ENCODE measurements at places on chromosomes 1 and 21.

DNA sequence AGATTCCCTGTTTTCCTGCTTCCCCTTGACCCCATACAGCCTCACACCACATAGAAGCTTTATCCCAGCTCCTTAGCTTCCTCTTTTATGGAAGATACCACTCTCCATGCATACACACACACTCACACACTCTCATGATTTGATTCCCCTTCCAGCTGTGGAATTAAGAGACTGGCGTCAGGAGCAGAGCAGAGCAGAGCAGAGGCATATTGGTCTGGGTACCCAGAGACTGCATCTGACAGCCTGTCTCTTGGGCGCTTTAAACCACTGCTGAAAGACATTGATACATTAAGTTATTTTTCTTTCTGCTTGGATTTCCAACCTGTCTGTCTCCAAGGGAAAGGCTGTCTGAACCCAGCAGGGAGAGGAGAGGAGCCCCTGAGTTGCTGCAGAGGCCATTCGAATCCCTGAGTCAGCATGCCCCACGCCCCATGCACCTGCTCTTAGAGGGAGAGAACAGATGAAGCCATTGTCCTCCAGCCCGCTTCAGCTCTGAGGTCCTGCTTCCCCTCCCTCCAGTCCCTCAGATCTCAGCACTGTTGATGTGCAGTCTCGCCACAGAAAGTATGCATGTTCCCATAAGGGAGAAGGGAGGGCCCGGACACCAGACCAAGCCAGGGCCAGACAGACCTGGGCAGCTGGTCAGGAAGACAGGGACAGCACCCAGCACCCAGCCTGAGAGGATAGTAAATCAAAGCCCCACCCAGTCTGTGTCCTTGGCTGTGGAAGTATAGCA is 66.7 kb upstream of the GJB5 start:
- no peak for DNase-seq

GRCh38 chr1:85459290-85459689 is 5.7 kb downstream of the DDAH1 start:
- no peak for DNase-seq

DNA sequence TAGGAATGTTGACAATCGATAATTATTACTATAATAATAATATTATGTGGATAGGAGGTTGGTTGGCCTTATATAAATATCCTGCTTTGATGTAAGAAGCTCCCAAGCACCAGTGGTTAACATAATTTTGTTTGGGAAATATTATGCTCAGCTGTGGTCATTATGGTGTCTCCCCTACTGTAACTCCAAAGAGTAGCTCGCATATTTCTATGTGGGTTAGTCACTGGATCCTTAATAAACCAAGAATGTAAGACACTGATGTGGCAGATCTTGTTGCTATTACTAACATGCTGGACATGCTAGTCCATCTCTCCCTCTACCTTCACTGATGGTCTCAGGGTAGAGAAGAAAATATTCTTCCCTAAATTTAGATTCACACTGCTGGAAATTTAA is 79.2 kb upstream of the RALGPS2 start:
- DNase-seq = no peak

- DNase-seq = no peak
Observed at GRCh38 chr1:94542088-94542870, 720 bp upstream of the F3 start.

GRCh38 chr1:6037338-6037762 is 8.3 kb upstream of the KCNAB2 start:
- no peak for DNase-seq

DNA sequence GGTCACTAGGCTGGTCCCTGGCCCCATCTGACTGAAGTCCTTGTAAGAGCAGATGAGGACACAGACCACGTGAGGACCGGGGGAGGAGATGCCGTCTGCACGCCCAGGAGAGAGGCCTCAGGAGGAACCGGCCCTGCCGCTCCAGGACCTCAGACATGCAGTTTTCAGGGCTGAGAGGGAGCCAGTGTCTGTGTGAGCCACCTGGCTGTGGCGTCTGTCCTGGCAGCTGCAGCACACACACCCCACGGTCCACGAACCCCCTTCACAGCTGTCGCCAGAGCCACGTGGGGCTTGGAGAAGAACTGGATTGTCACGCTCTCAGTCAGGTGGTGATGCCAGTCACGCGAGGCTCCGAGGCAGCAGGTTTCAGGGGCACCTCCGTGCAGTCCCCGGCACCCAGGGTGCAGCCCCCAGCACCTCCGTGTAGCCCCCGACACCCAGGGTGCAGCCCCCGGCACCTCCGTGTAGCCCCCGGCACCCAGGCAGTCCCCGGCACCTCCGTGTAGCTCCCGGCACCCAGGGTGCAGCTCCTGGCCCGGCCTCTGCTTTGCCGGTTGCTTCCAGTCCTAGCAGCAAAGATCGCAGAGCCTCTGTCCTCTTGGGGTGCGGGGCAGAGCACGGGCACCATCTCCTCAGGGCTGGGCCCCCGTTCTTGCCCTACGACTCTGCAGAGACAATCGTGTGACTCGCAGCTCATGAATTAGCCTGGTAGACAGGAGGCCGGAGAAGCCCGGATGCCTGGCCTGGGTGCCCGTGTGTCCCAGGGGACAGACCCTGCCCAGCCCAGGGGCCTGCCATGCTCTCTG is 19.0 kb upstream of the SUMO3 start:
- DNase-seq = no peak

- no peak for DNase-seq
Observed at GRCh38 chr1:7770669-7770996, 463 bp upstream of the VAMP3 start.

DNA sequence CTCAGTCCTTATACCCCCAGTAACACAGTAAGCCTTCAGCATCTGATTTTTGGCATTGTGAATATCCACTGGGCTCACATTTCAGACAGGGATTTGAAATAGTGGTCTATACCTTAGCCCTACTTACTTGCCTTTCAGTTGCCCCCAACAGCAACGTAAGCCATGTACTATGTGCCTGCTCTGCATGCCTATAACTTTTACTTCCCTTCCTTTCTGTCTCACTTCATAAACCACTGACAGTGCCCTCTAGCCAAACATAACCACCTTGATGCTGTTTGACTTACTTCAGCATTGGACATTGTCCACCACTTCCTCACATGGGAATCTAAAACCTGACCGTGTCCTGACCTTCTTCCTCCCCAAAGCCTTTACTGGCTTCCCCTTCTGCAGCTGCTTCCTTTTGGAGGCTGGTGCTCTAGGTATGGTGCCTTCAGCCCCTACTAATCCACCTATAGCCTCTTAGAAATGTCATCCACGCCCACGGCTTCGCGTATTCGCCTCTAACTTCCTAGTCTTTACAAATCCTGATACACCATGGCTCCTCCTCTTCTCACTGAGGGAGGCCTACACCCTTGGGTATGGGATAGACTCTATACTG is 3.6 kb upstream of the ZNF672 start:
- DNase-seq = no peak

DNA sequence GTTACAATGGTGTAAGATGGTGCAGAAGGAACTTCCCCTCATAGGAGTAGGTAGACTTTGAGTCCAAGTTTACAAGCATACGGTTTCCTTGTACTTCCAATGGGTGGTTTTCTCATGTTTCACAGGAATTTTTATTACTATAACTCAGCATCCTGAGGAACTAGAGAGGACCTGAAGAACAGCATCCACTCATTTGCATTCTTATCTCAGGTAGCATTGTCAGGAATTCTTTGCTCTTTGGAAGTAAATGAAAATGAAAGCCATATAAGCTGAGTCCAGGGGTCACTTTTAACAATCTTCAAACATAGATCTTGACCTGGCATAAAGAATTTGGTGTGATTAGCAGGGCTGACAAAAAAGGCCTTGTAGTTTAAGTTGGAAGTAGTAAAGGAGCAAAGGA is 34.4 kb downstream of the CLCA4 start:
- no peak for DNase-seq

DNA sequence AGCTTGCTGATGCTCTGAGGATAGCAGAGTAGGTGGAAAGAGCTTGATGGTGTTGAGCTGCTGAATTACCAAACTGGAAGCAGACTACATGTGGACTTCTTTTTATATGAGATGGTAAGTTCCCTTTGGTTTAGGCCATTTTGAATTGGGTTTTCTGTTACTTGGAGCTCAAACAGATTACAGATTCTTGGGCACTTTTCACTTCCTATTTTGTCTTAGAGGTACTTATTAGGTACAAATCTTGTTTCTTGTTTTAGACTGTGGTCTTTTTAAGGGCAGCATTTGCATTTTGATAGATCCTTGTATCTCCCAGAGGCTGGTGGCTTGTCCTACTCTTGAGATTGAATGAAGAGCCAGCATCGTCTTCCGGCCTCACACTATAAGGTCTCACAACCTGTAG is 70.2 kb downstream of the GADD45A start:
- DNase-seq = no peak

- no peak for DNase-seq
Observed at GRCh38 chr1:24915816-24916602, 14.1 kb downstream of the RUNX3 start.

DNA sequence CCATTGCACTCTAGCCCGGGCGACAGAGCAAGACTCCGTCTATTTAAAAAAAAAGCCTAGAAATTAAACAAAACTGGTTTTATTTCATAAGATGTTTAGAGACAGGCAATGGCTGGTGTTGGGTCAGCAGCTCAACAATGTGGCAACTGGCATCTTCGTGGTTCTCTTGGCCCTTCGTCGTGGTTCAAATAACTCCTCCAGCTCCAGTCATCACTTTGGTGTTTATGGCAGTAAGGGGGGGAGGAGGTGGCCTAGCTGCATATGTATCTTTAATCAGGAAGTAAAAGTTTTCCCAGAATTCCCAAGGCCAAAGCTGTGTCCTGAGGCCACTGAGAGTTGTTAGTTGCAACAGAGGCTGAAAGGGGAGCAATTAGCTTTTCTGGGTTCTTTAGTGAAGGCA is 13.0 kb upstream of the LTN1 start:
- DNase-seq = no peak

DNA sequence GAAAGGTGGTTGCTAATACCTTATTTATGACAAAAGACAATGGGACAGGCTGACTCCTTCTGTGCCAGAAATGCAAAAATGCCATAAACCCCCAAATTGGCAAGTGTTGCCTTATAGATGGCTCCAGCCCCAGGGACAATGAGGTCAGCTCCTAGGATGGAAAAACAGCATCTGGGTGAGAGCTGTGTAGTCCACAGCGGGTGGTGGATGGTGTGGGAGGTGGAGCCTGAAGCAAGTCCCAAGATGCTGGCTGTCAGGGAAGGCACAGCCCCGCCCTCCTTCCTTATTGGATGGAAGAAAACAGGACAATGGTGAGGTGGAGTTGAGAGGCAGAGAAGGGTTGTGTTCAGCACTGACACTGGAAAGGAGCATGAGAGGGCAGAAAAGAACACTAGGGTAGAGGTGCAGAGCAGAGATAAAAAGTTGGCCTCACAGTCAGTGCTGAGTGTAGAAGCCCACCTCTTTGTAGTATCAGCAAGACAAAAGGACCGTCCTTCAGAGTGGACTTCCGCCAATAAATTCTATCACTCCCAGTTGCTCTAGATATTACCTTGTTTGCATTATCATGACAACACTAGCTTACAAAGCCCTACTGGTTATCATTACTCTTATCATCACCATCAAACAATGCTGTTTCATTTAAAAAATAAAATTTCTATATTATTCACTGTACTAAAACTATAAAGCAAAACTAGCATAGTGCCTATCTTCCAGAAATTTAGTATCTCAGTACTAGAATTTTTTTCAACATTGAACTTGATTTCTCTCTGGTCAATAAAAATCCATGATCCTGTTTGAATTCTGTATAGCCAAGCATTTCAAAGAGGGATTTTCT is 3.7 kb upstream of the SDE2 start:
- DNase-seq = no peak

DNA sequence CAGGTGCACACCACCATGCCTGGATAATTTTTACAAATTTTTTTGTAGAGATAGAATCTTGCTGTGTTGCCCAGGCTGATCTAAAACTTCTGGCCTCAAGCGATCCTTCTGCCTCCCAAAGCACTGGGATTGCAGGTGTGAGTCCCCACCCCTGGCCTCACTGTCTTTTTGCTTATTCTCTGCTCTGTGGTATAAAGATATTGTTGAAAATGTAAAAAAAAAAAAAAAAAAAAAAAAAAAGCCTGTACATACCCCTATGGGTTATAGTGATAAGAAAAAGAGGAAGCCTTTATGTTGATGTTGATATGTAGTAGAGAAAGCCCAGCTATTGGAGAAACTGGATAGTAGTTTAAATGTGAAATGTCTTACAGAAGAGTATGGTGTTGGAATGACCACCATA is 125.8 kb downstream of the XPR1 start:
- DNase-seq = no peak

DNA sequence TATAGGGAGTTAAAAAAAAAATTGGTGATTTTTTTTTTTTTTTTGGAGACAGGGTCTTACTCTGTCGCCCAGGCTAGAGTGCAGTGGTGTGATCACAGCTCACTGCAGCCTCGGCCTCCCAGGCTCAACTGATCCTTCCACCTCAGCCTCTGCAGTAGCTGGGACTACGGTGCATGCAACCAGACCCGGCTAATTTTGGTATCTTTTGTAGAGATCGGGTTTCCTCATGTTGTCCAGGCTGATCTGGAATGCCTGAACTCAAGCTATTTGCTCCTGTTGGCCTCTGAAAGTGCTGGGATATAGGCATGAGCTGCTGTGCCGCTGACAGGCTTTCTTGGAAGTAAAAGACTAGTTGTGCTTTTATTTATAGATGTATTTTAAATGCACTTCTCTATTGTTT is 3.0 kb downstream of the CDC42 start:
- DNase-seq = no peak

Measured in vagina (tissue), 2 donors.